Myometrial cell (primary cell): ENCODE measurements at places on chromosomes 5 and 9. TPM values are rescaled to one million over a fixed set of nuclear protein-coding genes. Genes with fewer than 3 reads are reported as not detected.

ADAMTS12 gene
- total RNA-seq = 15.3 and 16.7 TPM in 2 replicates

CYLC2 gene
- not detected in 2 replicates for total RNA-seq

SCGB3A2 gene
- total RNA-seq = not detected in 2 replicates

GRHPR gene
- total RNA-seq = 151 and 158 TPM in 2 replicates

CAMSAP1 gene
- 16.1 and 16.7 TPM in 2 replicates for total RNA-seq

PCDHGB7 gene
- total RNA-seq = 4.3 and 6.0 TPM in 2 replicates

CARTPT gene
- total RNA-seq = not detected in 2 replicates

TRAF1 gene
- total RNA-seq = 2.9 and 3.9 TPM in 2 replicates

DDX31 gene
- 7.1 and 11.0 TPM in 2 replicates for total RNA-seq

ANKRD18A gene
- not detected in 2 replicates for total RNA-seq

NIPAL4 gene
- total RNA-seq = under 0.01 TPM in 1 of 2 replicates, not detected in the other

AGGF1 gene
- total RNA-seq = 17.0 and 18.5 TPM in 2 replicates

OTULINL gene
- total RNA-seq = 19.9 and 24.5 TPM in 2 replicates

SHOC1 gene
- total RNA-seq = under 0.01 TPM in 2 replicates

NTMT1 gene
- 103 and 113 TPM in 2 replicates for total RNA-seq

ABLIM3 gene
- total RNA-seq = 42.9 and 47.0 TPM in 2 replicates

CMYA5 gene
- 0.58 and 0.89 TPM in 2 replicates for total RNA-seq

SPINK13 gene
- total RNA-seq = not detected in 2 replicates

AHRR gene
- 0.29 and 2.8 TPM in 2 replicates for total RNA-seq

CDKN2B gene
- total RNA-seq = 25.2 and 29.1 TPM in 2 replicates

ARSI gene
- total RNA-seq = 1.2 and 1.8 TPM in 2 replicates

LCN2 gene
- not detected in 2 replicates for total RNA-seq

BARHL1 gene
- total RNA-seq = not detected in 2 replicates

SLC22A4 gene
- total RNA-seq = 3.5 and 4.9 TPM in 2 replicates

TAF11L10 gene
- not detected in 2 replicates for total RNA-seq

ANKRA2 gene
- 14.7 and 32.8 TPM in 2 replicates for total RNA-seq
